ENCODE measurements at places on chromosomes 2 and 18. TPM values are rescaled to one million over a fixed set of nuclear protein-coding genes. Genes with fewer than 3 reads are reported as not detected.

TRPM8 gene
- not detected for total RNA-seq

EPB41L3 gene
- 28.0 TPM for total RNA-seq

LIPG gene
- 3.2 TPM for total RNA-seq

RAB27B gene
- total RNA-seq, result 1.7 TPM

GATA6 gene
- total RNA-seq, result 22.5 TPM

TEX44 gene
- total RNA-seq, result not detected

C18orf54 gene
- 12.7 TPM for total RNA-seq

RFTN2 gene
- 16.4 TPM for total RNA-seq

DNA sequence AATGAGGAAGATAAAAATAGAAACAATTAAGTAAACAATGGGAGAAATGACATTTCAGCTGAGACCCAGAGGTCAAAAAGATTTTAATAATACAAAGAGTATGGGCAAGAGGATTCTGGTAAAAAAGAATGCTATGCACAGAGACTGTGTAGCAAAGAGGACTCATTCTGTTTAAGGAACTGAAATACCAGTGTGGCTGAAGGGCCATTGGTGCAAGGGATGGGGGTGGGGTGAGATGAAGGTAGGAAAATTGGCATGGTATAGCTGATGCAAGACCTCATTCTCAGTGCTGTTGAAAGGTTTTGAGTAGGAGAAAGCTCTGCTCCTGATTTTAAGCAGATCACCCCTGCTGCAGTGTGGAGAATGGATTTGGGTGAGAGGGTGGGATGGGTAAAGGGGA is 10.8 kb downstream of the GALNT1 start:
- DNase-seq, result no peak

DNA sequence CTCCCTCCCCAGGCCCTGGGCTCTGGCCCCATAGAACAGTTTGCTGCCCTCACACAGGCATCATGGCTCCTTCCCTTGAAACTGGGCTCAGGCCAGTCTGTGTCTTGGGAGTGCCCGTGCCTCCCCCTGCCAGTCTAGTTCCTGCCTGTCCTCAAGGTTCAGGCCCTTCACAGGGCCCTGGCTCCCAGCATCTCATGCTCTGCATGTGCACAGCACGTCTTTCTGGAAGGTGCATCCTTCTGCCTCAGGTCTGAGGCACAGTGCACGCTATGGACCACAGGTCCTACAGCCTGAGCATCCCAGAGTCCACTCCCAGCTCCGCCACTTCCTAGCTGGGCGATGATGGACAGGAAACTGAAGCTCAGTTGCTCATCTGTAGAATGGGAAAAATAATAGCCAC is 35.6 kb upstream of the FOSL2 start:
- no peak for DNase-seq

GRCh38 chr2:55743583-55743982 is 49.9 kb upstream of the PNPT1 start:
- DNase-seq, result peak; percentile 86

DNA sequence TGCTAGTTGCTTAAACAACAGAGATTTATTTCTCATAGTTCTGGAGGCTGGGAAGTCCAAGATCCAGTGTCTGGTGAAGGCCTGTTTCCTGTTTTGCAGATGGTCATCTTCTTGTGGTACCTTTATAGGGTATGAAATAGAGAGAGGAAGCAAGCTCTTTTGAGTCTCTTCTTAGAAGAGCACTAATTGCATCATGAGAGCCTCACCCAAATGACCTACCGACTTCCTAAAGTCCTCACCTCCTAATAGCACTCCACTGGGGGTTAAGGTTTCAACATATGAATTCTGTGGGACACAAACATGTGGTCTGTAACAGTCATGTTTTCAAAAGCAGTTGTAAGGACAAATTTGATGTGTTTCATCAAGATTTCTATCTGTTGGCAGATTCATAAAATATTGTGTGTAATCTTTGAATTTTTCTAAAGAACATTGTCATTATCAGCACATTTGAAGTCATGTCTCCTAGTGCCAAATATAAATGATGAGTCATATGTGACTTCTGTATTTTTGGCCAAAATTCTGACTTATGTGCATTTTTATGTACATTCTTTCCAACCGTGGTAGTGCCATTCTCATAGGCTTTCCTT is 45.3 kb downstream of the CD28 start:
- DNase-seq, result peak; percentile 66

- no peak for DNase-seq
Measured at GRCh38 chr2:16060936-16061338, 120.6 kb downstream of the MYCN start.

GRCh38 chr2:112884869-112885505 is 26.0 kb upstream of the IL37 start:
- DNase-seq, result peak; percentile 39

DNA sequence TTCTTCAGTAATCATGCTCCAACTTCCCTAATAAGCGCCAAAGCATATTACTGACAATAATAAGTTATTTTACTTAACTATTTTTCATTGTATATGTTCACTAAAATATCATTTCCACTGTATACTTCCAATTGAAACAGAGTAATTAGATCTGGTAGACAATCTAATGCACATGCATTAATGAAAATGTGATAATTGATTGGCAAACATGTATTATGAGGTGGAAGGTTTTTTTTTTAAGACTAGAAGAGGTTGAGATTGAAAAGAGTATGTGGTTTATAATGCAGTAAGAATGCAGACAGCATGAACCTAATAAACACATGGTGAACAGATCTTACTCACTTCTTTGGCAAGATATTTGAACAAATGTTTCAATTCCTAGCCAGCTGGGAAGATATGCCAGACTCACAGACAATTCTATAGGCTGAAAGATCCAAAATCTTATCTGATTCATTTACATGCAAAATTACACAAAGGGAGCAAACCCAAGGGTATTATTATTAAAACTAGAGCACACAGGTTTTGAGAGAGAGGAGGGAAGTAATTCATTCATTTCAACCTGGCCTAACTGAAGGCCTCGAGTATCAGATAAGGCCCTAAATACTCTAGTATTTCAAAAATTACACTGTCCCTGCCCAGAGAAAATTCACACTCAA is 2.8 kb downstream of the NCKAP1 start:
- peak; percentile 83 for DNase-seq

DNA sequence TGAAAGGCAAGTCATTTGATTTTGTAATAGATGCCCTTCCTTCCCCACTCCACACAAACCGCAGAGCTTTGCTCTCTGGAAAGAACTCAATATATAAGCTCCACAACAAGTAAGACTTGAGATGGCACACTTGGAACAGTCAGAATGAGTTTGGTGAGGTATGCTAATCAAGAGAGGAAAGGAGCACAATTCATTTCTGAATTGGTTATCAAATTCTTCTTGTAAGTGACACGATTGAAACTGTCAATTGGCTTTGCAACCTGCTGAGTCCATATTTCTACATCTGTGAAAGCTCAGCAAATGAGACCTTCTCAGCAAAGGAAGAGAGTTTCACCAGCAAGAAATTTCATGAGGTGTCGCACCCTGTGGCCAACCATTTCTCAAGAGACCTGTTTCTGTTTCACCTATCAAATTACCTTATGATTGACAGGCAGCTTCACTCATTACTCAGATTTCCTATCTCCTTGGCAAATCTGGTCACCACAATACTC is 19.1 kb downstream of the CTLA4 start:
- no peak for DNase-seq

DNA sequence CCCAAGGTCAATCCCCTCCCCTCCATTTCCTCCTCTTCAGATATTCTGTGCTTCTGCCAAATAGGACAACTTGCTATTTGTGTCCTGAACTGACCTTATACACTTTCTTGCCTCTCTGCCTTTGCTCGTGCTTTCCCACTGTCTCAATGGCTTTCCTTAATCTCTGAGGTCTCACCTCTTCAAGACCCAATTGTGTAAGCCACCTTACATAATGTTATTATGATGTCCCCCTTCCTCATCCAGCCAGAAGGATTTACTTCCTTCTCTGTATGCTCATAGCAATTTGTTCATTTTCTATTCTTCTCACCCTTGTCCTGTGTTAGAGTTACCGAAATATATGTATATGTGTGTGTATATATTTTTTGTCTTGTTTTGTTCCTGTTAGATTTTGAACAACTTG is 26.9 kb upstream of the DARS1 start:
- DNase-seq, result no peak

GRCh38 chr2:113854970-113855740 is 34.7 kb upstream of the ACTR3 start:
- no peak for DNase-seq

- no peak for DNase-seq
Measured at GRCh38 chr2:10721396-10722251, at the start of gene ATP6V1C2. TSS of gene ATP6V1C2 (plus strand) at chr2:10721630. CDS start at chr2:10722850, 1,220 bp downstream.

DNA sequence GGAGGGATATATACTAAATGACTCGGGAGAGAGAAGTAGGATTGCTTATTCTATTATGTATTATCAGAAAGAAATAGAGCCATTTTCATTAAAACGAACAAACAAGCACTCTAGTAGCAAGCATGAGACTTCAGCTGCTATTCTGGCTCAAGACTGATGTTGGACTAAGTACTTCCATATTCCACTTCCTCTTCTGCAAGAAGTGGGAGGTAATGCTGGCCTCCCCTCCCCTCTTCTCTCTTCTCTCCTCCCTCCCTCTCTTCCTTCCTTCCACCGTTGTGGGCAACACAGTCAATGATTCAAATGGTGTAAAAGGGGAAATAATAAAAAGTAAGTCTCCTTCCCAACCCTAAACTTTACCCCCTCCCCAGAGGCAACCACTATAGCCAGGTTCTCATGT is 62.6 kb downstream of the EMX1 start:
- DNase-seq, result no peak

DNA sequence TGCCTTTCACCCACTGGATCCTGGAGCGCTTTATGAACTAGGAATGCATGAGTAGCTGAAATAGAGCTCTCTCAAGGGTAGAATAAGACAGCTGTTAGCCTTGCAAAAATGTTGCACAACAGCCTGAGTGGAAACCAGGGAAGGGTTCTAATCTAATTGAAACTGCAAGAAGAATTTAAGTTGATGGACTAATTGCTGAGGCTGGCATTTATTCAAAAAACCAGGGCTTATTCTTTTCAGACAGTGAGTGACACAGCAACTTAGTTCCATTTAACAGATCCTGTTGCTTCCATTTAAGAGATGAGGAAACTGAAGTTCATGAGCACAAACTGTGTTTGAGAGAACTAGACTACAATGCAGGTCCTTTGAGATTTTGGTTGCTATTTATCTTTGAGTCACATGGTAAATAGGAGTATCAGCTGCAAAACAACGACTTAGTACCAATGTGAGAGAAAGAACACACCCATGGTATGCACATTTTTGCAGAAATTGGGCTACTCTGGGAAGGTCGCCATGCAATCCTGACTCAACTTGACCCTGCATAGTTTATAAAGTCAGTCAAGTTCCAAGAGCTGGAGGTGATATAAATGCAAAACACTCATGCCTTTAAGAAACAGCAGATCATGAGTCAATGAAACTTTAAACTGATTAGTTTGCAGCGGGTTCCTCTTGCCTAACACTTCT is 76.4 kb upstream of the PARD3B start:
- peak; percentile 94 for DNase-seq
